ENCODE measurements at places on chromosomes 16 and 17.

DNA sequence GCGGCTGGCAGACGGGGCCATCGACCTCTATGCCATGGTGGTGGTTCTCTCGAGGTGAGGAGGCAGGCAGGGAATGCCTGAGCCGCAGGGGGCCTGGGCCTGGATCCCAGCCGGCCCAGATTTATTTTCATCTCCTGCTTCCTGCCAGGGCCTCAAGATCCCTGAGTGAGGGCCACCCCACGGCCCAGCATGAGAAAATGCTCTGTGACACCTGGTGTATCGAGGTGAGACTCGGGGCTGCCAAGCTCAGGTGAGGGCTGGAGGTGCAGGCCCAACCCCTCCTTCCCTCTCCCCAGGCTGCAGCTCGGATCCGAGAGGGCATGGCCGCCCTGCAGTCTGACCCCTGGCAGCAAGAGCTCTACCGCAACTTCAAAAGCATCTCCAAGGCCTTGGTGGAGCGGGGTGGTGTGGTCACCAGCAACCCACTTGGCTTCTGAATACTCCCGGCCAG lies 4.9 kb downstream of the ACADVL start:
- DNase-seq = no peak

DNA sequence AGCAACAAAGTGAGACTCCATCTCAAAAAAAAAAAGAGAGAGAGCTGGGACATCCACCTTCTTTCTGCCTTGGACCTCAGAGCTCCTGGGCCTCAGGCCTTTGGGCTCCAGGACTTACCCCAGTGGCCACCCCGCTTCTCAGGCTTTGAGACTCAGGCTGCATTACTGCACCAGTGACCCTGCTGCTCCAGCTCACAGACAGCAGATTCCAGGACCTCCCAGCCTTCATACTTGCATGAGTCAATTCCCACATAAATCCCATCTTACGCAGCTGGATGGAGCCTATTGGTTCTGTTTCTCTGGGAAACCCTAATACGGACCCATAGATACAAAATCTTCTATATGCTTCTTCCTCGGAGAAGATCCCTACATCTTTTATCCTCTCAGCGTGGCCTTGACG lies 2.1 kb upstream of the CEP295NL start:
- no peak for DNase-seq

DNA sequence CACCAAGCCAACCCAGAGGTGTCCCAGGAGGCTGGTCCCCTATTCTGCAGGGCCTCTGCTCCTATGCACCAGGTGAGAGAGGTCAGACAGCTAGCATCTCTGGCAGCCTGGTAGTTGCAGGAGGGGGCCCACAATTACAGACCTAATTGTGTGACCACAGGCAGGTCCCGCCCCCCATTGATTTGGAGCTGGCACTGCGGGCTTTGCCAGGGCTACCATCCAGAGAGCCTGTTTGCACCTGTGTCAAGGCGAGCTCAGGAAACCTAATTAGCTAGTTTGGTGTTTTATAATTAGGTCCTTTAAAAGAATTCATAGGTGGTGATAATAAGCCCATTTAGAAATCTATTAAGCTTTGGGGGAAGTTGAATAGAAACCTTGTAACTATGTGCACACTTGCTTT lies 90.2 kb downstream of the MRM1 start:
- no peak for DNase-seq

DNA sequence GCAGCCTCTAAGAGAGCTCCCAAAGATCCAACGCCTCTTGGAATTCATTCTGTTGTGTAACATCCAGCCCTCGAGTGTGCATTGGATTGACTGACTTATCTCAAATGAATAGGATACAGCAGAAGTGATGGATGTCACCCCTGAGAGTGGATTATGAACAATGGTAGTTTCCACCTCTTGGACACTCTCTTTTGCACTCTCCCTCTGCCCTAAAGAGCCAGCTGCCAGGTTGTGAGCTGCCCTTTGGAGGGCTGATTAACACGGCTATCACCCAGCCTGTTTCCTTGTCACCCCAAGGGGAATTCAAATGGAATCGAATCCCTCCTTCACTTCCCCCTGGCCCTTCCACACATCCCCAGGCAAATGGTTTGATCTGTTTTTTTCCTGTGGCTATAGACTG lies 21.2 kb upstream of the HAPSTR1 start:
- no peak for DNase-seq

- peak; percentile 19 for DNase-seq
Observed at GRCh38 chr17:66426397-66427033, 124.1 kb downstream of the PRKCA start.

DNA sequence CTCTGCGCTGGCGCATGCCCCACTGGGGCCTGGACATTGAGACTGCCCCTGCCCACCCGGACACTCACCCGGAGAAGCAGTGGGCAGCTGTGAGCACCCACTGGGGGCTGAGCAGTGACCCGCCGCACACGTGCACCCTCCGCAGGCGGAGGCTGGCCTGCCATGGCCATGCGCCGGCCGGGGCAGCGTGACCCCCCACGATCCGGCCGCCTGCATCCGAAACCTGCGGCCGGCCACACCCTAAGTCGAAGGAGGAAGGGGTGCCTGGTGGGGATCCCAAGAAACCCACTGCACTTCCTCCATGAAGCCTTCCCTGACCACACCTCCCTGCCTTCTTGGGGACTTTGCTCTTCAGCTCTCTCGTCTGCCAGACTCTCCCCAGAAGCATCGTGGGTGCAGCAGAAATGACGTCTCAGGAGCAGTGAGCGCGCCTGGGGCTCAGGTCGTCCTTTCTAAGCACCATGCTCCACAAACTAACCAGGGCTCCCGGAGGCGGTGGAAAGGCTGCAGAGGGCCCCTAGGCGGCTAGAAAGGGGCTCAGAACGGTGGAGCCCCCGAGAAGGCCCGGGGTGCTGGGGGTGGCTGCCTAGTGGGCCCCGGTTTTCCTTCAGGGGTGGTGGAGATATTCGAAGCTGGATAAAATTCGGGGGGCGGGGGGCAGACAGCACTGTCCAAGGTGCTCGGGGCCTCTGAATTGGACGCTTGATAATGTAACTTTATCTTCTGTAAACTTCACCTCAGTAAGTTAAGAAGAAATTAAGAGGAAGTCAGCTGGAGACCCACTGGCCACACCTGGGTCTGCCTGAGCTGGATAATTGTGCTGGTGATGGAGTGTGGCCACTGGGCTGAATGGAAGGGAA lies 1.5 kb downstream of the TPSG1 start:
- no peak for DNase-seq

GRCh38 chr17:41334385-41335305 lies 16.0 kb downstream of the KRT33A start:
- DNase-seq = no peak

Data from GM19239 (cell line).